ENCODE measurements at places on chromosomes 2 and 18.

DNA sequence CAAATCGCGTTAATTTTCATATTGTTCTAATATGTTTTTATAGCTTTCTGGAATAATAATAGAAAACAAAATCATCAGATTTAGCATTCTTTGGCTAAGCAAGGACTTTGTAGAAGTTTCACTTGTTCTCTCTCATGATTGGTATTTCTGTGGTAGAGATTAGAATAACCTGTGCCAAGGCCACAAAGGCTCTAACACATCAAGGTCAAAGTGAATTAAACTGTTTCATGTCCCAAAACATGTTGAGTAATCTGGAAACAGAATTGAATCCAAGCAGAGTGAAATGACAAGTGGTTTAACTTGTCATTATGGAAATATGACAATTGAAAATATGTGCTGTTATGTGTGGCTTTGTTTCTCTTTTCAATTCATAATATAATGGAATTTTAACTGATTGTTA, 617.4 kb downstream of the CCDC85A start:
- H3K4me1 ChIP-seq = peaks cover 2% of the 10 kb centered on the region
- H3K36me3 ChIP-seq = no peaks in the 10 kb centered on the region
- no peaks in the 10 kb centered on the region for H3K27me3 ChIP-seq
- no peak overlapping the region for H3K4me3 ChIP-seq
- DNase-seq = no peak

DNA sequence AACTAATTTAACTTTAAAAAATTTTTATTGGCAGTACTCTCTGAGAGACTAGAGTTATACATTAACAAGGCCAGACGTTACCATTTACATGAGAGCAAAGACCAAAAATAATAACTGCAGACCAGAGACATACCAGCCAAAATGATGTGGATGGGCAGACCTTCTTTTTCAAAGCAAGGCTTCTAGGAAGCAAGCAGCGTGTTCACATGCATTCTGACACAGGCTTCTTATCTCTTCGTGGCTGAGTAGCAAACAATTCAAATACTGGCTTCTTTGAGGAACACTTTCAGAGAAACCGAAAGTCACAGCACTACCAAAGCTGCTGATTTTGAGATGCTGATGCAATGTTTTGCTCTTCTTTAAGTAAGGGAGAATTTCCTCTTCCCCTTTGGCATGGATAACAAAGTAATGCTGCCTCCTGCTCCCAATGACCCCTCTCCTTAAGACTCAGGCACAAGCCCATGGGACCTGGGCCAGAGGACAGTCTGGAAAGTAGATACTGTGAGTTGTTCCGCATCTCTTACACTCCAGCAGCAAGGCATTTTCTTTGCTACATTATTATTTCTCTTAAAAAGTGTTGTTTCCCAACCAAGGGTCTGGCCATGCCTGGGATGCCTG, 181.9 kb downstream of the MREG start:
- no peaks in the 10 kb centered on the region for H3K27me3 ChIP-seq
- H3K4me3 ChIP-seq = no peak overlapping the region
- DNase-seq = no peak
- no peaks in the 10 kb centered on the region for H3K4me1 ChIP-seq
- no peak overlapping the region for H3K27ac ChIP-seq

- no peak overlapping the region for H3K27ac ChIP-seq
- no peaks in the 10 kb centered on the region for H3K27me3 ChIP-seq
- peak; percentile 15 for DNase-seq
- H3K4me1 ChIP-seq = no peaks in the 10 kb centered on the region
Measured at GRCh38 chr2:109371481-109372170, 242.1 kb downstream of the SEPTIN10 start.

DNA sequence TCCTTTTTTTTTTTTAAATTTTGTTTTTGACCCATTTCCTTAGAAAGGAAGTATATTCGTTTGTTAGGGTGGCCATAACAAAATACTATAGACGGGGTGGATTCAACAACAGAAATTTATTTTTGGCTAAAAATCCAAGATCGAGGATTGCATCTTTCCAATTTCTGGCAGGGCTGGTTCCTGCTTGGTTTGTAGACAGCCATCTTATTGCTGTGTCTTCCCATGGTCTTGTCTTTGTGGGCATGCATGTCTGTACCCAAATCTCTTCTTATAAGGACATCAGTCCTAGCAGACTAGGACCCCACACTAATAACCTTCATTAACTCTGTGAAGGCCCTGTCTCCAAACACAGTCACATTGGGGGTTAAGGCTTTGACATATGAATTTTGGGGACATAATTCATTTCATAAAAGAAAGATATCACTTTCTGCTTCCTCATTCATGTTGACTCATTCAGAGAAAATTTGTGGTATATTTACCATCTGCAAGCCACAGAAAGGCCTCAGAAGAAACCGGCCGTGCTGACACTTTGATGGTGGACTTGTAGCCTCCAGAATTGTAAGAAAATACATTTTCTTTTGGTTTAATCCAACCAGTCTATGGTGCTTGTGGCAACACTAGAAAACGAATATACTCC, 262.1 kb downstream of the LPIN1 start:
- H3K4me1 ChIP-seq = no peaks in the 10 kb centered on the region
- no peaks in the 10 kb centered on the region for H3K27me3 ChIP-seq
- no peak overlapping the region for H3K27ac ChIP-seq
- DNase-seq = no peak

DNA sequence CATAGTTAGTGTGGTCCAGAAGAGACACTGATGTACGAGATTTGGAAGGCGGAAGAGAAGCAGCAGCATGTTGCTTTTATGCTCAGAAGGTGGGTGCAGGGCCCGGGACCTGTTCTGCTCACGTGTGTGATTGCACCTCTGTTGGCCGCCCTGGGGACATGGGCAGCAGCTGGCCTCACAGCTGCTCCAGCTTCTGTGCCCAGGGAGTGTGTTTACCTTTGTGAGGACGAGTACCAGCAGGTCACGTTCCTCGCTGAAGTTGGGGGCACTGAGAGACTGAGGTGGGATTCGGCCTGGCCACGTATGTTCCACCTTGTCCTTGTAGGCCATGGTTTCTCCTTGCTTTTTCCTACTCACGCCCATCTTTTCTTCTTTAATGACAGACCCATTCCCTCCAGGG, 86.3 kb downstream of the PMAIP1 start:
- no peaks in the 10 kb centered on the region for H3K4me1 ChIP-seq
- H3K27me3 ChIP-seq = no peaks in the 10 kb centered on the region
- H3K36me3 ChIP-seq = no peaks in the 10 kb centered on the region

DNA sequence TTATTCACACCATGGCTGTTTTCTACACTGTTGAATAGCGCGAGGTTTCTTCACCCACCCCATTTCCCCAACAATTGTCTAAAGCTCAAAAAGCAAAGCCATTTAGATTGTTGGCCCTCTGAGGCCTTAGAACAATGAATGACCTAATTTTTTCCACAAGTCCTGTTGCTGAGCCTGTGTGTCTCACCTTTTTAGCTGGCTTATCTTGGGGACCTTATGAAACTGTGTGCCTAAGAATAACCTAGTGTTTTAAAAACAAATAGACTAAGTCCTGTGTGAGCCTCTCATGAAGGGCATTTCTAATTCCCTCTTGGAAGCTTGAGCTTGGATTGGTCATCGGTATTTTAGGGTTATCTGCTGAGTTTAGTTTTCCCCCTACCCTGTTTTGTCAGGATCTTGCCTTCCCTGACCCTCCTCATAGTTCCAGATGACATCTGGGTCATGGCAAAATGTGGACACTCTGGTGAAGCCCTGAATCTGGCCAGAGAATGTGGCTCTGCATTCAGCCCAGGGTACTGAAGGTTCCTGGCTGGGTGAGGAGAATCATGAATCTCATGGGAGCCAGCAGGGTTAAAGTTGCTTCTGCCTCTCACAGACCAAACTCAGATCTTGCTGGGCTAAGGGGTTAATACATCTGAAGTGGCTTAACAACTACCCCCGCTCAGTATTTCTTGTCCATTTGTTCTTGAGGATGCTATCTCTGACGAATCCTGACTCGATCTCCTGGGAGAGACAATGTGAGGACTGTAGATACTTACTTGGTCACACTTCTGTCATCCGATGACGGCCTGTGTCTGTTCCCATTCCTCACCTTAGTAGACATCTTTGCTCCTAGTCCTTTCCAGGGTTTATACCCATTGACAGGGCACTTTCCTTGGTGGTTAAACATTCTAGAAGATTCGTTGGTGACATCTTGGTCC, 104.2 kb upstream of the MAP4K3 start:
- no peak for DNase-seq
- H3K27me3 ChIP-seq = no peaks in the 10 kb centered on the region
- H3K36me3 ChIP-seq = 0 out of 2 replicates have a peak, but pooled peaks cover 5% of the 10 kb centered on the region
- H3K4me1 ChIP-seq = no peaks in the 10 kb centered on the region

All from H9 (cell line).